Skeletal muscle cell (primary cell): ENCODE measurements at places on chromosomes 16 and 17.

DNA sequence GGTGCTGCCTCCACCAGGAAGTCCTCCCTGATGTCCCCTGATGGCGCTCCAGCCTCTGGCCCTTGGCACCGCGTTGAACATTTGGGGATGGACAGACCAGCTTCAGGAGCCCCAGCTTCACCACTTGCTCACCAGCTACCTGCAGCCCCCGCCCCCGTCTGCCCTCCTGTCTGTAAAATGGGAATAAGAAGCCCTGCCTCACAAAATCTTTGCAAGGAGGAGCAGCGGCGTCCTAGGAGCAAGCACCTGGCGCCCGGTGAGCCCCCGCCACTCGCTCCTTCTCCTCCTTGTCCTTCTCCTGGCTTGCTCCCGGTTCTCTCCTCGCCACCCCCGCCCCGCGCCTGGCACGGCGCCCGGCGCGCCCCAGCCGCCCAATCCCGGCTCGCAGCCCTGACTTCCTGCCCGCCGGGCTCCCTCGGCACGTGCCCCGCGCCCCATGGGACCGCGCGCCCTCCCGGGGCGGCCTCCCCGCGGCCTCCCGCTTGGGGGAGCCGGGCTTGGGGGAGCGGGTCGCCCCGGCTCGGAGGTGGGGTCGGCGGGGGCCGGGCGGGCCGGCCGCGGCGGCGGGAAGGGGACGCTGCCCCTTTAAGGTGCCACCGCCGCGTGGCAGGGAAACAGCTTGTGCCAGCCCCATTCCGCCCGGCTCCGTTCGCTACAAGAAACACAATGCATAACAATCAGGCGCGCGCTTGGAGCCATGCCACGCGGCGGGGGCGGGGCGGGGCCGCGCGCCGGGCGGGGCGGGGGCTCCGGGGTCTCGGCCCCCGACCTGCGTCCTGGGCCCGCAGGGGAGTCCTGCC lies 9.1 kb upstream of the PPP1R1B start:
- no peak for DNase-seq

DNA sequence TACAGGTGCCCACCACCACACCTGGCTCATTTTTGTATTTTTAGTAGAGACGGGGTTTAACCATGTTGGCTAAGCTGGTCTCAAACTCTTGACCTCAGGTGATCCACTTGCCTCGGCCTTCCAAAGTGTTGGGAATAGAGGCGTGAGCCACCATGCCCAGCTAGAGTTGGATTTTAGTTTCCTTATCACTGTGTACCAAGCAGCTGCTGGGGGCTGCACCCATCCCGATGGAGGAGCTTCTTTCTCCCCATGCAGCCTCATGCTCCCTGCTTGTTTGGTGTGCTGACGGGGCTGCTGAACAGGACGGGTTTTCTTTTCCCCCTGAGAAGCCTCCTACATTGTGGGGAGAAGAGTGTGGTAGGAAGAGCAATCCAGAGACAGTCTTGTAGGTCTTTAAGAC lies 173.2 kb downstream of the LGALS9B start:
- DNase-seq = no peak

- no peak for DNase-seq
These were observed 113.3 kb downstream of the AATF start for GRCh38 chr17:37062021-37062420.

GRCh38 chr17:8479431-8479947 lies 43.8 kb downstream of the NDEL1 start:
- no peak for DNase-seq

- DNase-seq = no peak
These were observed 3.2 kb upstream of the UBE2G1 start for GRCh38 chr17:4369557-4370230.
